ENCODE measurements at places on chromosomes 6 and 20.

DNA sequence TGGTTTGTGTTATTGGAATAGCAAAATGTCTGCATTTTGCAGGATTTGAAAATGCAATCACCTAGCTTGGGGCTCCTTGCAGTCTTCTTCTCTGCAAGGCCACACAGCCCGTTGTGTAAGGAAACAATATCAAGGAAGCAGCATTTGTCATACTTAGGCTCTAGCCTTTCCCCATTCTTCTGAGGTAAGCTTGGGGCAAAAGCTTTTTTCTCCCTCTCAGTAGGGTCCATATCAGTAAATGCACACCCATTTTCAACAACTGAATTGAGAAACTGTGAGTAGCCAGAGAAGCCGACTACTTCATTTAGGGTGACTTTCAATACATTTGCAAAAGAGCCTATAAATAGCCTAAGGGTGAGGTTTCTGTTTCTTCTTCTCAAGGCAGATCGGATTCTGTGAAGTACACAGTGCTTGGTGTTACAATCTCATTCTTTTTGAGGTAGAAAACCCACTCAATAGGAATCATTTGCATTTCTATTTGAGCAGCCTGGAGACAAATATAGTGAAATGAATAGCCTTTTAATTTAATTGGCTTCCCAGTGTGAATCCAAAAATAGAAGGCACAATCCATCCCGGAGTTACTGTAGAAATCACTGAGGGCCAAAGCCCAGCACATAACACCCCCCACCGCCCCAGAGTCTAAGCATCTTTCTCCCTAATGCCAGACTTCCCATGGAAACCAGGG is 61.8 kb downstream of the BTBD3 start:
- no peak for DNase-seq
- no peaks in the 10 kb centered on the region for H3K36me3 ChIP-seq
- H3K27ac ChIP-seq = no peak overlapping the region
- no peak overlapping the region for H3K4me3 ChIP-seq
- H3K27me3 ChIP-seq = no peaks in the 10 kb centered on the region

DNA sequence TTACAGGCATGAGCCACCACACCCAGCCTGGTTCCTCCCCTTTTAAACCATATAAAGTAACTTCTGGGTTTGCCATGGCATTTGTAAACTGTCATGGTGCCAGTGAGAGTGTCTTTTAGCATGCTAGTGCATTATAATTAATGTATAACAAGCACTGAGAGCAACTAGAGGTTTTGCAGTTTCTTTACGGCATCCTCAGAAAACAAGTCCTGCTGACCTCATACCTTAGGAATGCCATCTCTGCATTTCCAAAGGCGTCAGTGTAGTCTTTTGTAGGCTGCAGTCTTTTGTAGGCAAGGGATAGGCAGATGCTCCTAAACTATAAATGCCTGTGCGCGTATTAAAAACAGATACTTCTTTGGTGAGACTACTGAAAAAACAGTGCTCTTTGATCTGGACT is 75.0 kb upstream of the EZR start:
- no peak overlapping the region for H3K27ac ChIP-seq
- no peak overlapping the region for H3K4me3 ChIP-seq

DNA sequence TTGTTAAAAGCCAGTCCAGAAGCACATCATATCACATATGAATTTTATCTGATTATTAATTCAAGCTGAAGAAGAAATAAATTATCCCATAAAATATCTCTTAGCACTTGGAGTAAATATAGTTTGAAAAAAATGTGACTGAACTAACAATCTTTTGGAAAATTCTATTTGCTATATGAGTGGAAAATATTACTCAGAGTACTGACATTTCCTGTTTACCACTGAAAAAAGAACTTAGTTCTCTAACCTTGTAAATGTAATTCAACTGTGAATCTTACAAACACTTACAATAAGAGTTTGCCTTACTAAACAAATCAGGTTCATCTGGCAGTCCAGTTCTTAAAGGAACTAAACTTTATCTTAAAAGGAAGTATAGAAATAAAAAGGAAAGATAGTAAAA is 44.2 kb downstream of the MOXD1 start:
- no peak overlapping the region for H3K27ac ChIP-seq
- peaks cover 26% of the 10 kb centered on the region for H3K4me1 ChIP-seq
- no peak overlapping the region for H3K4me3 ChIP-seq
- no peaks in the 10 kb centered on the region for H3K36me3 ChIP-seq
- peaks cover 22% of the 10 kb centered on the region for H3K27me3 ChIP-seq

DNA sequence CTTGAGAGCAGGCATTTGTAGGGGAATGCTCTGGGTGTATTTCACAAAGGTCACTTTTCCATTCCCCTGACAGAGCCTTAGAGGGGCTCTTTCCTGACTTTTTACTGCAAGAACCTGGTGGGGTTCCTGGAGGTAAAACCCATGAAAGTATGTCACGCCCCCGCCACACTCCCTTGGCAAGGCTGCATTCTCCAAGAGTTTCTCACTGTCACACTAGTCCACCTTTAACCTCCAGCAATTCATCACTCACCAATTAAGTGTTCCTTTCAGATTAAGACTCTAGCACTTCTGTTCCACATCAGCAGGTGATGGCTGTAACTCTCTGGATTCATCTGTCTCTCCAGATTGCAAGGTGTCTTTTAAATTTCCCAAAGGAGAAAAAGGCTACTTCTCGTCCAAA is 32.7 kb upstream of the NKX2-4 start:
- H3K27me3 ChIP-seq = peaks cover 38% of the 10 kb centered on the region
- H3K4me3 ChIP-seq = no peak overlapping the region
- no peaks in the 10 kb centered on the region for H3K36me3 ChIP-seq
- no peak overlapping the region for H3K27ac ChIP-seq

DNA sequence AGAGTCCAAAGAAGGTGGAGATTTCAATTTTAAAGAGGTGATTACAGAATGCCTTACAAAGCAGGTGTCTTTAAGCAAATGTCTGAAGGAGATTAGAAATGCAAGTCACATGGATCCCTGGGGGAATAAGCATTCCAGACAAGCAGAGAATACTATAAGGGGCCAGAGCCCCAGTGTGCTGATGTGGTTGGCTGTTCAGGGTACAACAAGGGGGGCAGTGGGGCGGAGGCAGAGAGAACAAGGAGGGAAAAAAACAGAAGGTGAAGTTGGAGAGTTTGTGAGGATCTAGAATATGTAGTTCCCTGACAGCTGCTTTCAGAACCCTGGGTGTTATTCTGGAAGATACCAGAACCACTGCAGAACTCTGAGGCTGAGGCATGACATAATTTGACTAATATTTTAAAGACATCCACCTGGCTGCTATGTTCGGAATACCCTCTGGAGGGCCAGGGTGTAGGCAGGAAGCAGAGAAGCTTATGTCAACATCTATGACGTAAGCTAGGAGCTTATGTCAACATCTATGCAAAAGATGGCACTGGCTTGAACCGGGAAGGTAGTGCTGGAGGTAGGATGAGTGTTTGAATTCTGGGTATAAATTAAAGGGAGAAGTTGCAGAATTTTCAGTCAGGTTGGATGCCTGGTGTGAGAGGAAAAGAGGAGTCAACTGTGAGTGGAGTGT is 276.3 kb upstream of the AGPAT4 start:
- H3K27ac ChIP-seq = no peak overlapping the region
- no peak overlapping the region for H3K4me3 ChIP-seq
- H3K4me1 ChIP-seq = no peaks in the 10 kb centered on the region
- H3K36me3 ChIP-seq = no peaks in the 10 kb centered on the region
- DNase-seq = no peak

DNA sequence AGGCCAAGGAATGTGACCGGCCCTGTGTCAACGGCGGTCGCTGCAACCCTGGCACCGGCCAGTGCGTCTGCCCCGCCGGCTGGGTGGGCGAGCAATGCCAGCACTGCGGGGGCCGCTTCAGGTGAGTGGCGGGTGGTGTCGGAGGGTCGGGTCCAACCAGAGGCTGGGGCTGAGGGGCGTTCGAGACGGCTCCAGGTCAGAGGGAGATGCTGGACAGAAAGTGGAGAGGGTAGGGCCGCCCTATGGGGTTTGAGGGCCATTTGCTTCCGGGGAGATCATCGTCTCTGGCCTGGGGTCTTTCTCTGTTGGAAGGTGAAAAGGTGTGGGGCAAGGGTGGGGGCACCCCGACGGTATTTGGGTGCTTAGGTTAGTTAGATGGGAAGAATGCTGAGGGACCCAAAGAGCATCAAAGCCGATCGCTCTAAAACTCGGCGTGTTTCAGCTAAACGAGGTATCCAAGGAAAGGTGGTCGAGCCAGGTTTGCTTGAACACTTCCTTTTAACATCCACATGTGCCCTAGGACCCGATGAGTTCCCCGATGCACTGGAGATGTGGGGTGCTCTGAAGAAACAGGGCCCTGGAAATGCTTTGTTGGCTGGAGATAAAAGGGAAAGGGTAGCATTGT is 691 bp downstream of the ATRN start:
- no peak for DNase-seq
- H3K4me1 ChIP-seq = peaks cover 38% of the 10 kb centered on the region
- peak overlapping the region; percentile 95 for H3K4me3 ChIP-seq
- peak overlapping the region; percentile 84 for H3K27ac ChIP-seq
- H3K27me3 ChIP-seq = no peaks in the 10 kb centered on the region
- H3K36me3 ChIP-seq = peaks cover 9% of the 10 kb centered on the region

- peaks cover 7% of the 10 kb centered on the region for H3K27me3 ChIP-seq
- no peak overlapping the region for H3K27ac ChIP-seq
- H3K4me1 ChIP-seq = no peaks in the 10 kb centered on the region
- DNase-seq = no peak
- H3K4me3 ChIP-seq = no peak overlapping the region
Measured at GRCh38 chr6:100420711-100421110, 44.0 kb downstream of the SIM1 start.

DNA sequence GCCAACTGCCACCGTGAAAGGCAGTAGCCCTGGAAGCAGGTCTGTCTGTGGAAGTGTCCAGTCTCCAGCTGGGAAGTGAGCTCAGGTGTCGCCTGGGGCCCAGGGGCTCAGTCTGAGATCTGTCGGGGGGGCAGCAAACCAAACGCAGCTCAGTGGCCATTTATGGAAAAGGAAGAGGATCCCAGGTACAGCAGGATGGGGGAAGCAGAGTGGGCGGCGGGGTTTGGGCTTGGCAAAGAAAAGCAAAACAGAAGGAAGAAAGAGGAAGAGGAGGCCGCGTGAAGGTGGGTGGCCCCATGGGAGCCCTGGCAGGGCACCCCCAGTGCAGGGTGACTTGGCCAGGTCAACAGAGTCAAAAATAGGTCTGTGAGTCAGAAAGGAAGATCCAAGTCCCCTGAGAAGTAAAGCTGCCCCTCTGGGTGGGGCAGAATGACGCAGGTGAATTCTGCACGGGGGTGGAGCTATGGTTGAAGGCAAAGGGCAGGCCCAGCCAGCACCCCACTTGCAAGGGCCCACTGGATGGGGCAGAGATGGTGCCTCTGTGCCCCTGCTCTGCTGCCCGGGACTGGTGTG is 5.3 kb downstream of the PXDC1 start:
- no peak overlapping the region for H3K27ac ChIP-seq
- no peak for DNase-seq
- peaks cover 47% of the 10 kb centered on the region for H3K27me3 ChIP-seq
- H3K4me1 ChIP-seq = peaks cover 13% of the 10 kb centered on the region

- H3K4me1 ChIP-seq = no peaks in the 10 kb centered on the region
- no peaks in the 10 kb centered on the region for H3K27me3 ChIP-seq
- H3K36me3 ChIP-seq = no peaks in the 10 kb centered on the region
- no peak overlapping the region for H3K27ac ChIP-seq
- H3K4me3 ChIP-seq = no peak overlapping the region
Measured at GRCh38 chr6:92459606-92460005, 959.8 kb downstream of the EPHA7 start.

GRCh38 chr20:44702776-44703175 is 12.4 kb upstream of the CCN5 start:
- no peak overlapping the region for H3K27ac ChIP-seq
- no peaks in the 10 kb centered on the region for H3K27me3 ChIP-seq
- no peak for DNase-seq
- H3K4me3 ChIP-seq = no peak overlapping the region
- no peaks in the 10 kb centered on the region for H3K36me3 ChIP-seq

GRCh38 chr6:157689875-157690274 is 133.2 kb upstream of the SNX9 start:
- H3K4me1 ChIP-seq = no peaks in the 10 kb centered on the region
- DNase-seq = peak; percentile 21
- no peak overlapping the region for H3K27ac ChIP-seq
- H3K27me3 ChIP-seq = peaks cover 11% of the 10 kb centered on the region

DNA sequence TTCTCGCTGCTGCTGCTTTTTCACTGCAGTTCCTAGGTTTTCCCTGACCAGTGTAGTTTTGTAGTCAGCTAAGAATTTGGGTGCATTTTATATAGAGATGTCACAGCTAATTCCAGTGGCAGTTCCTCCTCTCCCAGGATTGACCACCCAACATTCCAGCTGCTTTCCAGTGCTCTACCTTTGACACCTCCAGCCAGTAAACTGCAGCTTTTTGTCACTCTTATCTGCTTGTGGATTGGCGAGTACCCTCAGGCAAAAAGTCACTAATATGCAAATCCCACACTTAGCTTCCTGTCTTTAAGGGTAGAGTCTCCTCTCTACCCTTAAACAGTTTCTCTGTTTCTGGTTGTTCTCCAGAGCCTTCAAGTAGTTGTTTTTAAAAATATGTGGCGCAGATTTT is 146.9 kb upstream of the KCNG1 start:
- H3K4me1 ChIP-seq = peaks cover 3% of the 10 kb centered on the region
- peaks cover 48% of the 10 kb centered on the region for H3K27me3 ChIP-seq
- H3K27ac ChIP-seq = no peak overlapping the region
- H3K4me3 ChIP-seq = no peak overlapping the region

DNA sequence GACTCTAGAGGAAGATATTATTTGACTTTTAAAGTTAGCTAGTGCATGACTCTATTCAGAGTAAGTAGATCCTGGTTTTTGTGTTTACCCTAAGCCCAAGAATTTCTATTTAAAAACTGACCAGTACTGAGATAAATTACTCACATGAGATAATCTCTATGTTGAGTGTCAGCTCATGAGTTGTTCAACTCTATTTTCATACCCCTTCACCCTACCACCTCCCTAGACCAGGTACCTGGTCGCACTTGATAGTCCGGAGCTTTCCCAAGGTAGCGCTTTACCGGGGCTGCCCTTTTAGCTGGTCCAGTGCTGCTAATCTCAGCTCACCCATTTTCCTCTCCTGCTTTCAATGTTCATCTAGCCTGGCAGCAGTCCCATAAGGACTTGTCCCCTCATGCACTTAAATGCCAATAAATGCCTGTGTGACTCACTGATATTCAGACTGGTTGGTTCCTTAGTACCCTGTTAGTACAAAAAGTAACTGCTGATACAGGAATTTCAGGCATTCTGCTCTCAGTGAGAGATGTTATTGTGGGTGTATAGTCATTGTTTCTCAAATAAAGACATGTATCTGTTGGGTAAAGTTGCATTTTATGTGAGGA is 503.9 kb downstream of the ADGRB3 start:
- H3K36me3 ChIP-seq = no peaks in the 10 kb centered on the region
- no peaks in the 10 kb centered on the region for H3K4me1 ChIP-seq
- H3K27ac ChIP-seq = no peak overlapping the region
- no peaks in the 10 kb centered on the region for H3K27me3 ChIP-seq
- H3K4me3 ChIP-seq = no peak overlapping the region

GRCh38 chr6:27684264-27685211 is 211.6 kb upstream of the ZNF184 start:
- H3K4me3 ChIP-seq = peak overlapping the region; percentile 10
- peaks cover 7% of the 10 kb centered on the region for H3K36me3 ChIP-seq
- peak; percentile 70 for DNase-seq
- H3K4me1 ChIP-seq = peaks cover 33% of the 10 kb centered on the region
- peak overlapping the region; percentile 87 for H3K27ac ChIP-seq
- H3K27me3 ChIP-seq = peaks cover 38% of the 10 kb centered on the region

GRCh38 chr6:37731888-37732287 is 34.2 kb upstream of the MDGA1 start:
- no peak overlapping the region for H3K27ac ChIP-seq
- no peaks in the 10 kb centered on the region for H3K36me3 ChIP-seq
- no peak overlapping the region for H3K4me3 ChIP-seq
- no peaks in the 10 kb centered on the region for H3K27me3 ChIP-seq
